ENCODE measurements at places on chromosomes 4 and X.

- DNase-seq, result no peak
Observed at GRCh38 chr4:29538889-29539646, 1181.1 kb upstream of the PCDH7 start.

DNA sequence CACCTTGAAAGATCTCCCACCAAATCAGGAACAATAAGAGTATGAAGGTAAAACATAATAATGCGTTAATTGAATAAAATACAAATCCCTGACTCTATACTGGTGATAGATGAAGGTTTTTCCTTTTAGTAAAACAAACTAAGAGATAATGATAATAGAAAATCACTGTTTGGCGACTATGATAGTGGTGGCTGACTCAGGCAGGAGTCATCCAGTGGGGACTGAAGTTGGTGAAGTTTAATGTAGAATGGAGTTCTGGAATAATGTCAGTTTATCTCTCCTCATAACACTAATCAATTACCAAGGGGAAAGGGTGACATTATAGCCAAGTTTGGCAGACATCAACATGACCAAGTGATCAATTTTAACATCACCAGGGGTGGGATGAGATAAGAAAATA, 21.3 kb downstream of the ABCG2 start:
- DNase-seq, result no peak

- no peak for DNase-seq
Observed at GRCh38 chr4:182823576-182823975, 93.6 kb downstream of the DCTD start.

- no peak for DNase-seq
Observed at GRCh38 chrX:69021141-69021960, 143.9 kb downstream of the PJA1 start.

DNA sequence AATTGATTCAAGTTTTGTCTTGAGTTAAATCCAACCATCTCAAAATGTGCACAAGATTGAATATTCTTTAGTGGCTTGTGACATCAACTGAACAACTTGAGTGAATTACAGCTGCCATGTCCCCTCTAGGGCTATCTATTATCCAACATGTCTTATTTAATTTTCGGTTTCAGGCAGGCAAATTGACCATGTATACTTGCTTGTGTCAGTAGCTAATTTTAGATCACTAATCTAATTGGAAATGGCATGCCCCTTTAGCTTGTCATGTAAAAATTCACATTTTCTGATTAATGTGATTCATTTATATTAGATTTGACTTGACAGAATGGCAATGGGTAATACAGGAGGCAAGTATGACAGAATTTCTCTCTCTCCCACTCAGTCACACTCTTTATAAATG, 93.2 kb upstream of the NR0B1 start:
- no peak for DNase-seq

DNA sequence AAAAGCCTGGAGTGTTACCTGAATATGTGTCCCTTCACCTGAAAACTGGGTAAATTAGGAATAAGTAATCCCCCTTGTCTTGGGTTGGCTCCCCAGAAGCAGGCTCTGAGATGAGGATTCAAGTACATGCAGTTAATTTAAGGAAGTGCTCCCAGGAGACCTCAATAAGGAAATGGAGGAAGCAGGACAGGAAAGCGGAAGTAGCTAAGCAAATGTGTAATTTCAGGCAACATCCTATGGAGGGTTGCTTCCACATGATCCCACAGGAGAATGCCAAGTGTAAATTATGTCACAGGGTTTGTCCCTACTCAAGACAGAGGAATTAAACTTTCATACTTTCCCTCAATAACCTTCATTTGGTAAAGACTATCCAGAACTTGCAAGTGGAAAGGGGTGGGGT, 48.1 kb upstream of the ARHGEF6 start:
- DNase-seq, result no peak

GRCh38 chrX:20270562-20270890, 3.8 kb upstream of the RPS6KA3 start:
- no peak for DNase-seq

- DNase-seq, result no peak
Observed at GRCh38 chr4:140109292-140109691, 44.7 kb downstream of the MAML3 start.

DNA sequence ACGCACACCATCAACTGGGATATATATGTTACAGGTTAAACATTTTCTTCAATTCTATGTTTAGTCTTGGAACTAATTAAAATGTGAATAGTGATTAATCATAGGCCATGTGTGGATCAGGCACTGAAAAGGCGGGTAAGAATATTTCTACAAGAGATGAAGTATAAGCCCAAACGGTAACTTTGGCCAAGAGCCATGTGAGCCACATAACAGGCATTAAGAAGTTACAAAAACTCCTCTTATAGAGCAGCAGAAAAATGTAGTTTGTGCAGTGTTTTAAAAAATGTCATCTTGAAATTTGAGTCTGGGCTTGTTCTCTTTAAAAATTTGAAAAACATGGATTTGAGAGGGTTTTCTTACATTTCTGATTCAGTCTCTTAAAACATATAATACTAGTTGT, 521.8 kb upstream of the DIPK2B start:
- DNase-seq, result no peak

- DNase-seq, result no peak
Observed at GRCh38 chr4:166146806-166147540, 273.9 kb downstream of the TLL1 start.

- no peak for DNase-seq
Observed at GRCh38 chr4:159600061-159600460, 497.2 kb downstream of the RAPGEF2 start.

DNA sequence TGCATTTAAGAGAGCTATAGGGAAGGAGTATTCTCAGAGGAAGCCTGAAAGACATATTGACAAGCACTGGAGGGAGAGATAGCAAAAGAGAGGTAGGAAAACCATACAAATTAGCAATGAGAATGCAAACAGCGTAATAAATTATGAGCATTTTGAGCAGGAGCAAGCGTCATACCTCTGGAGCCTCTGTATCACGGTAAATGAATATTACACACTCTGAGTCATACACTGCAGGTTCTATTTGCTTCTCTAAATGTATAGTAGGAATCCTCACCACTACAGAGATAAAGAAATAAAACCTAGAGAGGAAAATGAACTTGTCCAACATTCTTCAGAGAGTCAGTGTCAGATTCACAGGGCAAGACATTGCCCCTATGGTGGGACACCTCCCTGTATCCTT, 46.4 kb upstream of the GABRE start:
- DNase-seq, result no peak

- no peak for DNase-seq
Observed at GRCh38 chr4:173038192-173038896, 130.3 kb upstream of the GALNT7 start.

Measured in stimulated activated CD4-positive, alpha-beta T cell treated with anti-CD3 and anti-CD28 coated beads, Interleukin-15, amount 100 ng/mL, for 48 hours (primary cell).